ENCODE measurements at places on chromosomes 12 and 14.

- no peak for DNase-seq
Measured at GRCh38 chr14:68172216-68172615, 352.6 kb downstream of the RAD51B start.

DNA sequence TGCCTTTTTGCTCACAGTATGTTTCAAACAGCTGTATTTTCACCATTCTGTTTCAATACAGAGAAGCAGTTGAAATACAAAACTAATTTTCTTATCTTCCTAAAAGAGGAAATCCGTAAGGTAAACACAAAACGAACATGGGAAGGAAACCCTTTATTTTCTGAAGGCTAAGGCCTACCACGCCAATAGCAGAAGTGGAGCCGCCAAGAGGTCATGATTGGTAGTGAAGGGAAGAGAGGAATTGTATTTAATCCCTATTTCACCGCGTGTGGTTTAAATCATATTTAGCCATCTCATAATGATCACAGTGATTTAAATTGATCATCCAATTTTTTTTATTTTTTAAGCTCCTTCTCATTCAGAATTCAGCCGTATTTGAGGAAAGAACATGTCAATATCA, 398.2 kb downstream of the PRKD1 start:
- no peak for DNase-seq

DNA sequence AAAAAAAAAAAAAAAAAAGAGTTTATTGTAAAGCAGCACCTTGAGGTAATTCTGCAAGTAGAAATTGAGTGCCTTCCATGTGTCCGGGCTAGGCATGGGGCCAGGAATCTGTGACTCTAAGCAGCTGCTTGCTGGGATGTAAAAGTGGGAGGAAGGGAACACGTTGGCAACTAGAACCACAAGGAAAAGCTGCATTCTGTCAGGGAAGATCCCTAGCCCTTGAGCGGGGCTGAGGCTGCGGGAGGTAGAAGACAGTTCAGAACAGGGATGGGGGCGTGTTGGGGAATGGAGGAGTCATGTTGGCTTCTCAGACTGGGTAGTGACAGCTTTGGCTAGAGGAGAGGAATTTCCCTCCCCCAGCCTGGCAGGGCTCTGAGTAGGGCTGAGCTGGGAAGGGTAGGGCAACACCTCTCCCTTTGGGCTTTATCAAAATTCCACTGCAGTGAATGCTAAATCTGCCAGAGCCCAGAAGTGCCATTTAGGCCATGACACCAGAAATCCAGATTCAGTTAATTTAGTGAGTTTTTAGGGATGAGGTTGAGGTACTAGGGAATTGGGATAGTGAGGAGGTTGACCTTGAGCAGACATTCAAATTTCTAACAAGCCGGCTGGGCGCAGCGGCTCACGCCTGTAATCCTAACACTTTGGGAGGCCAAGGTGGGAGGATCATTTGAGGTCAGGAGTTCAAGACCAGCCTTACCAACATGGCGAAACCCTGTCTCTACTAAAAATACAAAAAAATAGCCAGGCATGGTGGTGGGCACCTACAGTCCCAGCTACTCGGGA, 3.4 kb upstream of the TRAFD1 start:
- peak; percentile 89 for DNase-seq

- DNase-seq = peak; percentile 76
Measured at GRCh38 chr12:48618541-48618940, 48.7 kb upstream of the LALBA start.

DNA sequence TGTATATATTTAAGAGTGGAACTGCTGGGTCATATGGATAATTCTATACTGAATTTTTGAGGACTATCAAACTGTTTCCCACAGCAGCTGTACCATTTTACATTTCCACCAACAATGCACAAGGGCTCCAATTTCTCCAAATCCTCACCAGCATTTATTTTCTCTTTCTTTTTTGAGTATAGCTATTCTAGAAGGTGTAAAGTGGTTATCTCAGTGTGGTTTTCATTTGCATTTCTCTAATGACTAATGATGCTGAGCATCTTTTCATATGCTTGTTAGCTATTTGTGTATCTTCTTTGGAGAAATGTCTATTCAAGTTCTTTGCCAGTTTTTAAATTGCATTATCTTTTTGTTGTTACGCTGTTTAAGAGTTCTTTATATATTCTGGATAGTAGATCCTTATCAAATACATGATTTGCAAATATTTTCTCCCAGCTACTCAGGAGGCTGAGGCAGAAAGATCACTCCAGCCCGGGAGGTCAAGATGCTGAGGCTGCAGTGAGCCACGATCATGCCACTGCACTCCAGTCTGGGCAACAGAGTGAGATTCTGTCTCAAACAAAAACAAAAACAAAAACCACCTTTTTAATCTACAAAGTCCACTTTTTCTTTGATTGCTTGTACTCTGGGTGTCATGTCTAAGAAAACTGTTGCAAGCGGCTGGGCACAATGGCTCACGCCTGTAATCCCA, 32.8 kb downstream of the GTF2A1 start:
- no peak for DNase-seq

- DNase-seq = no peak
Measured at GRCh38 chr12:29691161-29691854, 92.4 kb downstream of the TMTC1 start.

DNA sequence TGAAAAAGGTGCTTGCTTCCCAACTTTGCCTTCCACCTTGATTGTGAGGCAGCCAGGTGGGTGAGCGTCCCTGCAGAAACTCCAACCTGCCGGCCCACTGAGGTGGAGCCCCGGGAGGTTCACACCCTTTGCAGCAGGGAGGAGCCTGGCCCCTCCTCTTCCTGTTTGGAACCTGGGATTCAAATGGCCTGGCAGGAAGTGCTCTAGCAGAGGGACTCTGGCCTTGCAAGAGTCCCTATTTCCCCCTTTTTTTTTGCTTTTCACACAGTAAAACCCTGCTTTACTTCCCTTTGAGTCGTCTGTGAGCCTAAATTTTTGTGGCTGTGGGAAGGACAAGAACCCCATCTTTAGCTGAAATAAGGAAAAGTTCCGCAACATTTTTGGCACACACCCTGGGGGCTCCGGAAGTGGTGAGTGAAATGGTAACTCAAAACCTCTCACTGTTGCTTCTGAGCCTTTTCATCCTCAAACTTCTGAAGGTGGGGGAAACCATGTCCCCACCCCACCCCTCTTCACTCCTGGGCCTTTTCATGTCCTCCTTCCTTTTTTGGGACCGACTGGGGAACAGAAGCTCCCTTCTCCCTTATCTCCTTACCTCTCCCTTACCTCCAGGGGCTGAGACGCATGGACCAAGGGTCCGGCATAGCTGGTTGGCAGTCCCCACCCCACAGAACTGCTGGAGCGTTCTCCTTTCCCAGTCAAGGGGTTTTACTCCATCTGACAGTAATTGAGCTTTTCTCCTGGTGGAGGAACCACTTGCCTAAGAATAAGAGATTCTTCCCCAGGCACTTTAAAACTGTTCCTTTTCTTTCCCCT, 102.0 kb downstream of the KCNMB4 start:
- DNase-seq = no peak

GRCh38 chr14:90796329-90796728, 19.9 kb downstream of the TTC7B start:
- no peak for DNase-seq
